Neural progenitor cell (in vitro differentiated cells): ENCODE measurements at places on chromosomes 1 and 21. TPM values are rescaled to one million over a fixed set of nuclear protein-coding genes. Genes with fewer than 3 reads are reported as not detected.

- H3K4me1 ChIP-seq: no peaks in the 10 kb centered on the region
- peak; percentile 31 for DNase-seq
- peaks cover 27% of the 10 kb centered on the region for H3K36me3 ChIP-seq
- no peak overlapping the region for H3K27ac ChIP-seq
- H3K4me3 ChIP-seq: no peak overlapping the region
Observed at GRCh38 chr1:113714606-113715269, 44.5 kb downstream of the PHTF1 start.

GRCh38 chr1:8471451-8471850 is 153.5 kb downstream of the SLC45A1 start:
- no peak overlapping the region for H3K27ac ChIP-seq
- no peak for DNase-seq
- no peaks in the 10 kb centered on the region for H3K36me3 ChIP-seq
- H3K27me3 ChIP-seq: no peaks in the 10 kb centered on the region

The GJB3 gene
- total RNA-seq: not detected in 2 replicates

DNA sequence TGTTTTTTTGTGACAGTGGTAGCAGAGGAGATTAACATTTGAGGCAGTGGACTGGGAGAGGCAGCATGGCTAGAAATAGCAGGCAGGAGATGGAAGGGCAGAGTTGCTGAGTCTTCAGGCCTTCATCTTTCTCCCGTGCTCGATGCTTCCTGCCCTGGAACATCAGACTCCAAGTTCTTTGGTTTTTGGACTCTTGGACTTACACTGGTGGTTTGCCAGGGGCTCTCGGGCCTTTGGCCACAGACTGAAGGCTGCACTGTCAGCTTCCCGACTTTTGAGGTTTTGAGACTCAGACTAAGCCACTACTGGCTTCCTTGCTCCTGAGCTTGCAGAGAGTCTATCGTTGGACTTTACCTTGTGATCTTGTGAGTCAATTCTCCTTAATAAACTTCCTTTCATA is 24.2 kb upstream of the LEFTY2 start:
- H3K4me3 ChIP-seq: no peak overlapping the region
- no peaks in the 10 kb centered on the region for H3K4me1 ChIP-seq
- H3K36me3 ChIP-seq: no peaks in the 10 kb centered on the region
- H3K27me3 ChIP-seq: peaks cover 8% of the 10 kb centered on the region
- DNase-seq: no peak

The OR11L1 gene
- not detected in 2 replicates for total RNA-seq

DNA sequence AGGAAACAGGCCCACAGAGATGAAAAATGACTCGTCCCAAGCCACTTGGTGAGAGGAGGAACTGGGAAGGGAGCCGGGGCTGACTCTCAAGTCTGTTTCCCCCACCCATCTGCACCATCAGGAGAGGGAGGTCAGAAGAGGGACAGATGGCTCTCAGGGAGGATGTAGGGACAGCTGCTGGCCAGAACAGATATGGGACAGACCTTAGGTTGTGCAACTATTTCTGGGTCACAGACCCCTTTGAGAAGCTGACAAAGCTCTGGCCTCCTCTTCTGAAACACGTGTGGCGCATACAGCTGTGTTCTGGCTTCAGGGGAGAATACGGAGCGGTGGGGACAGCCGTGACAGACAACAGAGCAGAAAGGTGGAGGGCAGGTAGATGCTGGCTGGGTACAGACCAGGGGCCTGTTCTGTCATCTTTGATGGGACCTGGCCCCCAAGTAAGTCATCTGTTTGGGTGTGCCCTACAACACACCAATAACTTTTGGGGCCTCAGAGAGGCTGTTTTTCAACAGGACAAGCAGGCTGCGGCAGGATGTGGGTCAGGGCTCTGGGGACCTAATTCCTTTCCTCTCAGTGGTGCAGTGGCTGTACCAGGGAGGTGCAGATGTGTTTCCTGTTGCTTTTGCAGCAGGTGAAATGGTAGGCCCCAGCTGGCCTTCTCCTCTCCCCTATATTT is 7.3 kb downstream of the SH3BGRL3 start:
- no peak for DNase-seq
- no peak overlapping the region for H3K27ac ChIP-seq
- H3K4me3 ChIP-seq: no peak overlapping the region
- no peaks in the 10 kb centered on the region for H3K36me3 ChIP-seq
- H3K4me1 ChIP-seq: peaks cover 32% of the 10 kb centered on the region

The MYOG gene
- total RNA-seq: not detected in 2 replicates

- H3K4me3 ChIP-seq: no peak overlapping the region
- H3K27ac ChIP-seq: no peak overlapping the region
- no peaks in the 10 kb centered on the region for H3K36me3 ChIP-seq
- no peaks in the 10 kb centered on the region for H3K27me3 ChIP-seq
- no peaks in the 10 kb centered on the region for H3K4me1 ChIP-seq
- no peak for DNase-seq
Observed at GRCh38 chr1:12296623-12297022, 66.8 kb downstream of the VPS13D start.

- H3K27ac ChIP-seq: peak overlapping the region; percentile 61
- no peak overlapping the region for H3K4me3 ChIP-seq
- DNase-seq: peak; percentile 31
- no peaks in the 10 kb centered on the region for H3K27me3 ChIP-seq
- peaks cover 22% of the 10 kb centered on the region for H3K36me3 ChIP-seq
- H3K4me1 ChIP-seq: peaks cover 27% of the 10 kb centered on the region
Observed at GRCh38 chr1:244657421-244657820, 4.5 kb downstream of the DESI2 start.

DNA sequence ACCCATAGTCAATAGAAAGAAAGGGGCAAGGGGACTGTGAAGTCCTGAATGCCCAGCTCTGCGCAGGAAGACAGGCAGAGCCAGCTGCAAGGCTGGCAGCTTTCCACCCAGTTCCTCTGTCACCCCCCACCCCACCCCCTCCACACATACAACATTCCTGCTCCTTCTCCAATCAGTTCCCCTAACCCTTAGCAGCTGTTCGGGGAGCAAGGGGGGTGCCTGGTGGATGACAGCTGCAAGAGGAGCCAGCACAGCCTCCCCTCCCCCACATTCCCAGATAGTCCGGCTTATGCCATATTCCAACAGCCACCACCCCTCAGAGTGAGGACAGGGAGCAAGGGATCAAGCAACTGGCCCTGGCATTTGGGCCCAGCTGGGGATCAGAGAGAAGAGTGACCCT is 9.7 kb downstream of the ARHGEF2 start:
- H3K4me3 ChIP-seq: no peak overlapping the region
- peaks cover 46% of the 10 kb centered on the region for H3K4me1 ChIP-seq
- no peaks in the 10 kb centered on the region for H3K36me3 ChIP-seq
- H3K27ac ChIP-seq: peak overlapping the region; percentile 65
- H3K27me3 ChIP-seq: no peaks in the 10 kb centered on the region
- no peak for DNase-seq

DNA sequence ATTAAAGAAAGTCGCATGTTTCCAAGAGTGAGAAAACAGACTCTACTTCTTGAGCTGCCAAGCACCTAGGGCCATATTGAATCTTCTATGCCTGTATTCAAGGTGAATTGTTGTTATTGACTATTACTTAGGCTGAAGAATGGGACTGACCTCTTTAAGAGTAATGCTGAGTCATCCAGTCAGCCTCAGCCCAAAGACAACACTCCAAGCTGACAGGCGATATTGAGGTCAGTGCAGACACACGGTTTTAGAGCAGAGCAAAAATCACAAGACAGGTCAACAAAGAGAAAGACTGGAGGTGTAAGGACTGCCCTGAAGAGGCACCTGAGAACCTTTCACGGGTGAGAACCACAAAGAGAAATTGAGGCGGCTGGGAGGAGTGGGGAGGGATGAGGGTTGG is 146.9 kb downstream of the MIS18A start:
- H3K4me1 ChIP-seq: no peaks in the 10 kb centered on the region
- no peak overlapping the region for H3K27ac ChIP-seq
- H3K4me3 ChIP-seq: no peak overlapping the region

- H3K27ac ChIP-seq: no peak overlapping the region
- H3K27me3 ChIP-seq: no peaks in the 10 kb centered on the region
- DNase-seq: no peak
- peaks cover 4% of the 10 kb centered on the region for H3K4me1 ChIP-seq
- no peaks in the 10 kb centered on the region for H3K36me3 ChIP-seq
- H3K4me3 ChIP-seq: no peak overlapping the region
Observed at GRCh38 chr1:45864167-45865106, 61.0 kb downstream of the MAST2 start.
